WERI-Rb-1 (cell line): ENCODE measurements at places on chromosomes 7 and 10.

GRCh38 chr7:121504482-121504881, 108.4 kb upstream of the FAM3C start:
- DNase-seq = no peak

DNA sequence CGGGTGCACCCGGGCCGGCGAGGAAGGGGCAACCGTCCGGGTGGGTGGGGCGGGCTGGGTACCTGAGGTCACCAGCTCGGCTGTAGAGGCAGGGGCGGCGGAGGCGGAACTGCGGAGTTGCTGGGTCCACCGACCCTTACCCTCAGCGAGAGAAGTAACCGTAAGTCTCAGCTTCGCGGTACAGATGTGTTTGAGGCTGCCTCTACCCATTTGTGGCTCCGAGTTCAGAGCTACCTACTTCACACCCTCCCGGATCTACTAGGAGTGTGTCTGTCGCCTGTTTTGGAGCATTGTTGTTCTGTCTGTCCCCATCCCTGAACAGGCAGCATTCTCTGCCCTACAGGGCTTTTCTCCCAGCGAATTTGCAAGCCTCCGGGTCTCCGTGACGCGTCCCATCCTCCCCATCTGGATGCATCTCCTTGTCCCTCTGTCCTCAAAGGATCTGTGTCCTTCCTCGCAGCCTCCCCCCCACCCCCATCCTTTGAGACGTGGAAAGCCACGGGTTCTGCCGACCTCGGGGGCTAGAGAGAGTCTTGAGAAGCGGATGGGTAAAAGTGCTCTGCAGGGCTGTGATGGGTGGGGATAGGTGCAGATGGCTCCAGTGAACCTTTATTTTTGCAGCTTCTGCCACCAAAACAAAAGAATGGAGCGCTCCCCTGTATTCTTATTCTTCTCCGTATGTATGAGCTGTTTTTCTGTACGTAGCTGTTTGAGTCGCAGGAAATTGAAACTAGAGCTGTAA, 757 bp downstream of the ANKIB1 start:
- peak; percentile 31 for DNase-seq

GRCh38 chr7:123692471-123692877, 36.8 kb downstream of the LMOD2 start:
- peak; percentile 21 for DNase-seq

DNA sequence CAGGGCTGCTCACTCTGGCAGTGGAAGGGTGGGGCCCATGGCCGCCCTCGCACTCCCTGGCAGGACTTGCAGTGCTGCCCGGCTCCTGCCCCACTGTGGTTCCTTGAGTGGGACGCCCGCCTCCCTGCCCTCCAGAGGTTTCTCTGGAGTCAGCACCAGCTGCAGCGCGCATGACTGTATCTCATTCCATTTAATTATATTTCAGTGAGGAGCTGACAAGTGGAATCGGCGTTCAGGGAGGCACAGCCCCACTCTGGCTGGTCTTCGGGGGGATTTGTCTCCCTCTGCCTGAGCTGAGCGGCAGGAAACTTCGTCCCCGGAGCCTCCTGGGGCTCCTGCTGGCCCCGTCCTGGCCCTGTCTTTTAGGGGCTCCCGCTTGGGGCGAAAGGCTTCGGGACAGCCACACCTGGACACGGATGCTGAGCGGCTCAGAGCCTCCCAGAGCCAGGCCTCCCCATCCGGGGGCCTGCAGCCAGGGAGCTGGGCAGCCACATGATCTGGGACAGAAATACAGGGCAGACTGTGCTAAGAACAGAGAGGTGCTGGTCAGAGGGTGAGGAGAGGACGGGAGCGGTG, 75.3 kb upstream of the NKX6-2 start:
- DNase-seq = no peak

DNA sequence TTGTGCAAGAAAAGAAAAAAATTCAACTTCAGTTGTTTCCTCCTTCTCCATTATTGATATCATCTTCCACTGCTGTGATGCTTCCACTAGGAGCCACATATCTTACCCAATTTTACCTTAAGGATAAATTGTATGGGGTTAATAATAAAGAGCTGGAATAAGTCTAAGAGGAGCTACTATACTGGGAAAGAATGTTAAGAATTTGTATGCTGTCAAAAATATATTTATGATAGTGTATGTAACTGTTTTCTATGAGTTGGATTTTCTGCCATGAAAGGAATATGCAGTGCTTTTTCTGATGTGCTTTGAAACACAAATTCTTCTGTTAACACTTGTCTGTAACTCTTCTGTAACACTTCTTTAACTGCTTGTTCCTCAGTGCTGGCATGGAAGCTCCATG, 219.1 kb downstream of the VTI1A start:
- no peak for DNase-seq

DNA sequence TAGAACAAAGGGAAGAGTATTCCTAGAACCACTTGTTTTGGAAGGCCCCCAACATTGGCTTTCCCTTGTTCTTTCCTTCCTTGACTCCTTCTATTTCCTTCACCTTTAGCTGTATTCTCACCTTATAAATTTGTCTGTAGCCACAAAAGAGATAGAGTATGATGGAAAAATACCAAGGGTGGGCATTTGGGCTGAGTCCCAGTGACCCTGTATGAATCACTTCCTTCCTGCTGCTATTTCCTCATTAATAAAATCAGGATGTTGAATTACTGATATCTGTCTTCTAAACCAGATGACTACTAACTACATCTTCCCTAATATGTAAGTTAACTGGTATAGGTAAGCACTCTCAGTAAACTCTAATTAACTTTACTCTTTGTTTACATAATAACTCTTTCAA, 55.1 kb downstream of the IFIT5 start:
- no peak for DNase-seq

DNA sequence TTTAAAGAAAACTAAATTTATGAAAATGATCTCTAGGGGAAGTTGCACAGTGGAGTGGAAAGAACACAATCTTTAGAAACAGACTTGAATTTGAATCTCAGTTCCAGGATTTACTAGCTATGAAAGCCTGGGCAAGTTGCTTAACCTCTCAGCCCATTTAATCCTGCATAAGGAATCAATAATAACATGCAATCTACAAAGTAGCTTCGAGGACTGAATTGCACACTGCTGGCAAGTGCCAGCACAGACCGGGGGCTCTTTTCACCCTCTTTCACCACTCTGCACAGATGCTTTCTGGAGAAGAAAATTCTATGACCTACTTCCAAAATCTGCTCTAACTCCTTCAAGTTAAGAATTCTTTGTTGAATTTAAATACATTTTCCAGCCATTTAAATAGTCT, 63.4 kb upstream of the ANK3 start:
- DNase-seq = peak; percentile 23

DNA sequence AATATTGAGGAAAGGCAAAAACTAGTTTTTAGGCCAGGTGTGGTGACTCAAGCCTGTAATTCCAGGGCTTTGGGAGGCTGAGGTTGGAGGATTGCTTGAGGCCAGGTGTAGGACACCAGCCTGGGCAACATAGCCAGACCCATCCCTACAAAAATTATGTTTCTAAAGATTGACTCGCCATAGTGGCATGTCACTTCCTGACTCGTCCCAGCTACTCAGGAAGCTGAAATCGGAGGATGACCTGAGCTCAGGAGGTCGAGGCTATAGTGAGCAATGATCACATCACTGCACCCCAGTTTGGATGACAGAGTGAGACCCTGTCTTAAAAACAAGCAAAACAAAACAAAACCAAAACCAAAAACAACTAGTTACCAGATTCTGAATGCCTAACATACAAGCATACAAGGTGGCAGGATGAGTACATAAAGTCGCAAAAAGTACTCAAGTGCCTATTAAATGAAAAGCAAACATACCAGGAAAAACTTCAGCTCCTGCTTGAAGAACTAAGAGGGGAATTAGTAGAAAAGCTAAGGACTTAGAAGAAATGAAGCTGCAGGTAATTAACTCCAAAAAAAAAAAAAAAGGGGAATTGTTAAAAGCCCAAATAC, 14.1 kb downstream of the ZNF398 start:
- no peak for DNase-seq

DNA sequence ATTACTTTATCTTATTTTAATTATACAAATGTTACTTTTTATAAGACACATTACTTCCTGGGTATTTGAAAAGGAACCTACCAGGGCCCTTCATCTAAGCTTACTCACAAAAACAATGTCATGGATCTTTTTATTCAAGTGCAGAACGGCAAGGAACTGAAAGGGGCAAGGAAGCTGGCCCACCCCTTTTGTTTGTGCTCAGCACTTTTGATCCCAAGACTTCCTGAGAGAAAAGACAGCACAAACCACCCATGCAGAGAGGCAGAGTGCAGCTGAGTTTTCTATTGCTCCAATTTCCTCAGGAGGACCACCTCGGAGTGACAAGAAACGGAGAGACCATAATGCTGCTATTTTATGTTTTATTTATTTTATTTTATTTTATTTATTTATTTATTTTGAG, 232.0 kb upstream of the NRP1 start:
- DNase-seq = no peak

DNA sequence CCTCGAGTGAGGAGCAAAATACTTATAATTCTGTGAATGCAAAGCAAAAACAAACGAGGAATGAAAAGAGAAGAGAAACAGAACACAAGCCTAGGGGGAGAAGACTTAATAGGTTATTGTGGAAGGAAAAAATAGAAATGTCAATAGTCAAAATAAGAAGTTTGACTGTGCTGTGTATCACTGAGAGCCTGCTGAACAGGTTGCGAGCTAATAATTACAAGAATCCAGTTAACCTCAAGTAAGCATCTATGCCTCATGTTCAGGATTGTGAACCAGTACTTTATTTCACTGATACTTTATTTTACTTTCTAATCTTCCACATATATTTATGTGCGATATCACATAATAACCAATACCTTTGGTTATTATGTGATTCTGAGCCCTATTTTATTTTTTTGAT, 316.7 kb downstream of the OTUD1 start:
- DNase-seq = no peak

DNA sequence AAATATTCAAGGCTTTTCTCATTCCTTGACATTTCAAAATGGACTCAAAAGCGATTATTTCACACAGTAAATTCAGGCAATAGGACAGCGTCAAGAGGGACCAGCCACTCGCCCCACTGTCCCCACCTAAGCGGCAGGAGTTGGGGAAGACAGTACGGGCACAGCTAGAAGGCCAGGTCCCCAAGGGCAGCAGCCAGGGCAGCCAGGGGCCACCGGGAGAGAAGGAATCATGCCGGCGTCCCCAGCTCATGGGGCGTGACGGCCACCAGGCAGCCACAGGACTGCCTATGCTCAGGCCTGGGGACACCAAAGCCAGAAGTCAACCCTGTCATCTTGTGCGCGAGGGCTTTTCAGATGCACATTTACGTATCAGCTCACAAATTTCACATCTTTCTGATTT, 225.7 kb upstream of the PPP2R2D start:
- DNase-seq = no peak

DNA sequence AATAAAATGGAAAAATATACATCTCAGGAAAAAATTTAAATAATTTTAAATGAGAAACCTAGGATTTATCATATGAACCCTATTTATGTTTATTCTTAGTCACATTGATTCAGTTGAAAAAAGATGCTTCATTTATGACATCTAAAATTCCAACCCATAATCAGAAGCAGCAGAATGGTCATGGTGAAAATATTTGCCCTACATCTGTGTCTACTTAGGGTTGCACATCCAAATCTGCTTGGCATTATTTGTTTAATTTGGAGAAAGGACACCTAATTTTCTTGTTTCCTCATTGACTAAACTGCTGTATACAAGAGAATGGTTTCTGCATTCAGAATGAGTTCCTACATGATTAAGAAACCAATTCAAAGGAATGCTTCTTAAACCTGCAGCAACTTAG, 72.9 kb upstream of the SKAP2 start:
- no peak for DNase-seq

- peak; percentile 30 for DNase-seq
These were observed 10.4 kb downstream of the STMP1 start for GRCh38 chr7:135672560-135673359.

DNA sequence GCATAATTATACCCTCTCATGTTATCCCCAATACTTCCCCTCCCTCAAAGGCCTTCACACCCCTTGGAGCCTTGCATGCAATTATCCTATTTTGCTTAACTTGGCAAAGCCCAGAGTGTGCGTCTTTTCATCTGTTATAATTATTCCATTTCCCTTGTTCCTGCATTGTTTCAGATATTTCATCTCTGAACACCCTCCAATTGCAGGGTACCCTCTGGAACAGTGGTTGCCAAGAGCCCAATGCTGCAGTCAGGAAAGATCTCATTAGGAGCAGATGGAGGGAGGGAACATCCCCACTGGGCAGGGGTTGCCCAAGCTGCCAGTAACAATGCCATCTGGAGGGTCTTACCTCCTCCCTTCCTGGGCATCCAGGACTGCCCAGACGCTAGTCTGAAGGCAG, 18.4 kb upstream of the GOLGA7B start:
- no peak for DNase-seq

GRCh38 chr7:77831481-77831880, 32.9 kb downstream of the PHTF2 start:
- no peak for DNase-seq

GRCh38 chr10:108434559-108435252, 1270.2 kb upstream of the SORCS1 start:
- no peak for DNase-seq

DNA sequence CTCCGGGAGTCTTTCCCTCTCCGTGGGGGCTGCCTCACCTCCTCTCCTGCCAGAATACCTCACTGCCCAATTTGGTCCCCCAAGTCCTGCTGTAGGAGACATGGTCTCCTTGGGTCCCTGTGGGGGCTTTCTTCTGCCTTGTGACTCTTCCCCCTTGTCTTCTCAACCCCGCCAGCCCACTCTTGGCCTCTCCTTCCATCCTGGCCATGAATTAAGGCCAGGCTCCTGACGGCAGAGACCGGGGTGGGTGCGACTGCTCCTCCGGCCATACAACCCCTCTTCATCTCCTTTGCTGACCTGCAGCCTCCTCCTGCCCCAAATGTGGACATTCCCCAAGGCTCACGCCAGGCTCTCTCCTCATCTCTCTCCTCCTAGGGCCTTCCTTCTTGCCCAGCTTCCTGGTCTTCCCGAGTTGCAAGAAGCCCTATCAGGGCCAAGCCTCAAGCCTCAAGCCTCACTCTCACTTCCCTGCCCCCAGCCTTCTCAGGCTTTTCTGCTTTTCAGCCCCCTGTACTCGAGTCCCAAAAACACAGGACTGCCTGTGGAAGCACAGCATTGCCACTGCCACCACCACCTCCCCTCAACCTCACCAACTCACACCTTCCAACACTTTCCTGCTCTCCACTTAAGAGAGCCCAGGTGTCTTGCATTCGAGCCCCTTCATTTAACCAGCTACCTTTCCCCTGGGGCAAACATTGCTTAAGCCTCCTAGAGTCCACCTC, 1.3 kb downstream of the PNLIPRP2 start:
- DNase-seq = no peak
